ENCODE measurements at places on chromosomes 2 and 18.

GRCh38 chr2:162318328-162319180 lies at the start of gene IFIH1:
Gene IFIH1 (minus strand): TSS chr2:162318684. CDS start chr2:162318307, 377 bp downstream.
- peak; percentile 42 for DNase-seq

DNA sequence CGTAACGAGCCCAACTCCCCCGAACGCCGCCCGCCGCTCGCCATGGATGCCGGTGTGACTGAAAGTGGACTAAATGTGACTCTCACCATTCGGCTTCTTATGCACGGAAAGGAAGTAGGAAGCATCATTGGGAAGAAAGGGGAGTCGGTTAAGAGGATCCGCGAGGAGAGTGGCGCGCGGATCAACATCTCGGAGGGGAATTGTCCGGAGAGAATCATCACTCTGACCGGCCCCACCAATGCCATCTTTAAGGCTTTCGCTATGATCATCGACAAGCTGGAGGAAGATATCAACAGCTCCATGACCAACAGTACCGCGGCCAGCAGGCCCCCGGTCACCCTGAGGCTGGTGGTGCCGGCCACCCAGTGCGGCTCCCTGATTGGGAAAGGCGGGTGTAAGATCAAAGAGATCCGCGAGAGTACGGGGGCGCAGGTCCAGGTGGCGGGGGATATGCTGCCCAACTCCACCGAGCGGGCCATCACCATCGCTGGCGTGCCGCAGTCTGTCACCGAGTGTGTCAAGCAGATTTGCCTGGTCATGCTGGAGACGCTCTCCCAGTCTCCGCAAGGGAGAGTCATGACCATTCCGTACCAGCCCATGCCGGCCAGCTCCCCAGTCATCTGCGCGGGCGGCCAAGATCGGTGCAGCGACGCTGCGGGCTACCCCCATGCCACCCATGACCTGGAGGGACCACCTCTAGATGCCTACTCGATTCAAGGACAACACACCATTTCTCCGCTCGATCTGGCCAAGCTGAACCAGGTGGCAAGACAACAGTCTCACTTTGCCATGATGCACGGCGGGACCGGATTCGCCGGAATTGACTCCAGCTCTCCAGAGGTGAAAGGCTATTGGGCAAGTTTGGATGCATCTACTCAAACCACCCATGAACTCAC lies 673 bp downstream of the PCBP1 start:
- DNase-seq = no peak

GRCh38 chr2:221255862-221256261 lies 316.2 kb downstream of the EPHA4 start:
- no peak for DNase-seq

GRCh38 chr18:9614401-9615279 lies at the start of gene PPP4R1:
Gene PPP4R1 (minus strand): TSS chr18:9614559. CDS start chr18:9614484, 75 bp downstream.
- DNase-seq = peak; percentile 27

GRCh38 chr18:40094441-40094840 lies 1860.6 kb upstream of the PIK3C3 start:
- no peak for DNase-seq

GRCh38 chr2:144517866-144518747 lies 1.8 kb downstream of the ZEB2 start:
- no peak for DNase-seq

- no peak for DNase-seq
These were observed 249.3 kb upstream of the GULP1 start for GRCh38 chr2:188042412-188042811.
